ENCODE measurements at places on chromosomes 6 and 20.

- DNase-seq: no peak
These were observed 143.4 kb upstream of the MYLIP start for GRCh38 chr6:15985379-15985959.

DNA sequence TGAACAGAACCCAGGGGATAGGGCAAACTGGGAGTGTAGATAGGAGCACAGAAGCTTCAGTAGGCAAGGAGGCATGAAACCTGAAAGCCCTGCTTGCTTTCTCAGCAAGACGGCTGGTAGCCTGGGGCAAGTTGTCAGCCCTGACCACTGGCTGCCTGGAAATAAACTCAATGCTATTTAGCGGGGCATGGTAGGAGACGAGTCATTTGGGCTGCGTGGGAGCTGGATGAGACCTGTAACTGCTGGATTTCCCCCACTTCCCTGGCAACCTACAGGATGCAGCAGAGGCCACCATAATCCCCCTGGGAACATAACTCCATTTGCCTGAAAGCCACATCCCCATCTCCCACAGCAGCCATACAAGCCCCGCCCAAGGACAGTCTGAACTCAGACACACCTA, 332.6 kb upstream of the TBX18 start:
- no peak for DNase-seq

DNA sequence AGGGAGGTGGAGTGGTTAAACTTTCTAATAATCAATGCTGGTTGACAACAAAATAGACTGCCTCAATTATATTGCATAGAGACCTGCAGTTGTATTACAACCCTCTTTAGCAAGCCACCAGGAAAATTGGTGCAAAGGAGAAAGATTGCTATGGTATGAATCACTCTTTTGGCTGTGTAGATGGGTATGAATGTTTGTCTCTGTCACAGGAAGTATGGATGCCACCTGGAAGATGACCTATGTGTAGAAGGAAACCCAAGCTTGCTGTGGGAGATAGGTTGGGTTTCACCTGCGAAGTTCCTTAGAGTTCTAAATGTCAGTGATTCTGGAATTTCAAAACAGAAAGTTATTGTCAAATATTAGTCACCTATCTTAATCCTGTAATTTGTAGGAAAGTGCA, 134.6 kb downstream of the SOBP start:
- no peak for DNase-seq

DNA sequence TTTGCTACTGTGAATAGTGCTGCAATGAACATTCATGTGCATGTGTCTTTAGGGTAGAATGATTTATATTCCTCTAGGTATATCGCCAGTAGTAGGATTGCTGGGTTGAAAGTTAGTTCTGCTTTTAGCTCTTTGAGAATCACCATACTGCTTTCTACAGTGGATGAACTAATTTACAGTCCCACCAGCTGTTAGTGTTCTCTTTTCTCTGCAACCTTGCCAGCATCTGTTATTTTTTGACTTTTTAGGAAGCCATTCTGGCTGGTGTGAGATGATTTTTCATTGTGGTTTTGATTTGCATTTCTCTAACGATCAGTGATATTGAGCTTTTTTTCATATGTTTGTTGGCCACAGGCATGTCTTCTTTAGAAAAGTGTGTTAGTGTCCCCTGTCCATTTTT, 40.0 kb downstream of the PLG start:
- DNase-seq: no peak

- DNase-seq: no peak
These were observed 184.9 kb upstream of the SNX9 start for GRCh38 chr6:157637941-157638662.

GRCh38 chr20:44389871-44390270, 34.4 kb downstream of the HNF4A start:
- no peak for DNase-seq

DNA sequence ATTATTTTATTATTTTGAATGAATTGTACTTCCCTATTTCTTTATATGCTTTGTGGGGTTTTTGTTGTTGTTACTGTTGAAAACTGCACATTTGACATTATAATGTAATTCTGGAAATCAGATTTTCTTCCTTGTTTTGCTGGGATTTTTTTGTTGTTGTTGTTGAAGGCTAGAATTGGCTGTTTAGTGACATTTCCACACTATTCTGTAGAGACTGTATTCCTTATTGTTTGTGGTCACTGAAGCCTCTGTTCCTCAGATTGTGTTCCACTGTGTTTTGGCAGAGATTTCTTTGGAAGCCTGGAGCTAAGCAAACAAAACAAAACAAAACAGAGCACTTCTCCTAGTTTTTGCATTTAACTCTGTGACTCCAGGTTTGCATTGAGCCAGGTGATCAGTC, 52.9 kb downstream of the CDYL start:
- no peak for DNase-seq

- DNase-seq: no peak
These were observed 100.4 kb upstream of the TCF21 start for GRCh38 chr6:133788556-133788955.

- DNase-seq: peak; percentile 60
These were observed 1.1 kb upstream of the NECAB3 start for GRCh38 chr20:33675136-33675959.

- no peak for DNase-seq
These were observed 345.3 kb upstream of the SLC35B3 start for GRCh38 chr6:8780653-8781052.

DNA sequence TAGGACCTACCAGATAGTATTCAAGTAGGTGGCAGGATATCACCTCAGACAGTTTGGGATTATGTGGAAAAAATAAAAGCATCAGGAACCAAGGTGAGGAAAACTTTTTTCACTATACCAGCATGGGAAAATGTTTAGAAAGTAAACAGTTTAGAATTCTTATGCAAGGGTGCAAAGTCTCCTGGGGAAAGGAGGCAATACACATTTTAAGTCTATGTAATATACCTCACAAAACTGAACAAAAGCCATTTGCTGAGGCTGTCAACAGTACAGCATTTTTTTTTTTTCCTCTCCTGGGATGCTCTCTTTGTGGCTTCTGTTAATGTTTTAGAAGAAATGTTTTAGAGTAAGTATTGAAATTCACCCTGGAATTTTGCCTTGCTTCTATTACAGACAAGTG, 73.5 kb downstream of the PHF3 start:
- no peak for DNase-seq

DNA sequence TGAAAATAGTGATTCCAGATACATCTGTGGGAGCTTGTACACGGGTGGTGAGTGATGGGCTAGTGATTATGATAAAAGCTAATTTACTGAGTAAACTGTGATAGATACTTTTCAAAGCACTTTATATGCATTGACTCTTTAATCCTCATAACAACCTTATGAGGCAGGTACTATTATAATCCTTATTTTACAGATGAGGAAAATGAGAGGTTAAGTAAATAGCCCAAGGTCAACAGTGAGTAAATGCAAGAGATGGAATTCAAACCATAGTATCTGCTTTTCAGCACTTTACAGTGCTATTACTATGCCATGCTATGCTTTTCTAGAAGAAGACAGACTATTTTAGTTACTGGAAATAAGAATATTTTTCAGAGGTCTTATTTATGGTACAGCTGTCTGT, 320.9 kb upstream of the CITED2 start:
- DNase-seq: no peak

- no peak for DNase-seq
These were observed 85.6 kb downstream of the ANKRD6 start for GRCh38 chr6:89518352-89519055.

GRCh38 chr20:4702562-4703280, 19.0 kb upstream of the PRND start:
- DNase-seq: no peak

DNA sequence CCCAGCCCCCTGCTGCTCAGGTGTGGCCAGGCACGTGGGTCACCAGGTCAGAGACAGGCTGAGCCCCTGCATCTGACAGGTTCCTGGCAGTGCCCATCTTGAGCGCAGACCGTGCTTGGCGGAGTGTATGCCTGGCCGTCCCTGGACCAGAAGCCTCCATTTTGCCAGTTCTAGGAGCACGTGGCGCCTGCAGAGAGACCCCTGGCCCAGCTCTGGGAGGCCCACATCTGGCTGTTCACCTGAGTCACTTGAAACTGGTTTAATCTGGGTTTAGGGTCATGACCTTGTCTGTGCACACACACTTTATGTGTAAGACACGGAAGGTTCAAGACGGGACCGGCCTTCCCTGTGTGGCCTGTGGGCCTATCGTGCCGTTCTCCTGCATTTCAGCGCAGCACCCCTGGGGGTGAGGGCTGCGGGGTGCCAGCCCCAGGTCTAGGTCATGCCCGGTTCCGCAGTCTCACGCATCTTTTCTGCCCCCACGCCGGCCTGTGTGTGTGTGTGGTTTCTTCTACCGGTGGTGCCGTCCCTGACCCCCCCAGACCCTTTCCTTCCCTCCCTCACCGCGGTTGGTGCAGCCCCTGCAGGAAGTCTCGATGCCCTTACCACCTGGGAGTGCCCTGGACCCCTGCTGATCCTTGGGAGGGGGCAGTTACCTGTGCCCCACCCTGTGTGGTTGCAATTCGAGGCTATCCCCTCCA, 14.0 kb downstream of the SS18L1 start:
- DNase-seq: no peak

- DNase-seq: no peak
These were observed 1.9 kb downstream of the BCL2L1 start for GRCh38 chr20:31720486-31721407.

GRCh38 chr20:61728786-61729770, 336.6 kb downstream of the TAF4 start:
- no peak for DNase-seq

DNA sequence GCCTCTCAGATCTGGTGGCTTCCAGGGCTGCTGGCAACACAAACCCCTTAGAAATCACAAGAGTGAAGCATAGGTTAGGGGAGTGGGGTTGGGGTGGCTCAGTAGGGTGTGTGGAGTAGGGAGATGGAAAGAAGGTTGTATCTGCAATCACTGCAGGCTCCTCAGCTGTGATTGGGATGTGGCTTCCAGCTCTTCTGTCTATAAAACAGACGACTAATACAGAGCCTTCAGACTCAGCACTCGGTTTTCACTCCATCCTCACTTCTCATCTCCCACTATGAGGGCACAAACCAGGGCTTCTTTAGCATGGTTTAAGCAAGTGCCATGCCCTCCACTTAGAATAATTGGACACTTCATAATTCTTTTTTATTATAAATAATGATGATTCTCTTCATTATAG, 46.4 kb upstream of the CAP2 start:
- DNase-seq: no peak

DNA sequence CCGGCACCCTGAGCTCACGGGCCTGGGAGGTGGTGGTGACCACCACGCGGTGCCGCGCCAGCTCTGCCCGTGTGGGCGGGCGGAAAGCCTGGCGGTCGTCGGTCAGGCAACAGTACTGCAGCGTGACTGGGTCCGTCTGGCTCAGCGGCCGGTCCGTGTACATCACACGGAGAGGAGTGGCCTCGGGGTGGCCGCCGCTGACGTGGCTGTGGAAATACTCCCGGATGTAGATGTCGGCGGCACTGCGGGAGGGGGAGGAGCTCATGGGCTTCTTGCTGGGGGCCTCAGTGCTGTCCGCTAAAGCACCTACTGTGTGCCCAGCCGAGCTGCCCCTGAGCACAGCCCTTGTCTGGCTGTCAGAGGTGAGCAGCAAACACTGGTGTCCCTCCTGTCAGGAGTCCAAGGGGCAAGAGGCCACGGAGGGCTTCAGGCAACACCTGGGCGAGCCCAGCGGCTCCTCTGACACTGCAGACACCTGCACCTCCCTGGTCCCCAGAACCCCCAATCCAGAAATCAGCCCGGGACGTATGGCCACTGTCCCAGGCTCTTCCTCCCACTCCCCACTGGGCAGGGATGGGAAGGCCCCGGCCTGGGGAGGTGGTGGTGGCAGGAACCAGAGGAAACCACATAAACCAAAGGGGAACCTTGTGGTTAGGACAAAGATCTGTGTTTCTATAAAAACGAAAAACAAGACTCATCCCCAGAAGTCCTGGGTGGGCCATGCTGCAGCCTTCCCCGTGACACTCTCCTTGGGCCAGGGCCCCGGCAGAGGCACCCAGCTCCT, 6.5 kb downstream of the HELZ2 start:
- DNase-seq: no peak

DNA sequence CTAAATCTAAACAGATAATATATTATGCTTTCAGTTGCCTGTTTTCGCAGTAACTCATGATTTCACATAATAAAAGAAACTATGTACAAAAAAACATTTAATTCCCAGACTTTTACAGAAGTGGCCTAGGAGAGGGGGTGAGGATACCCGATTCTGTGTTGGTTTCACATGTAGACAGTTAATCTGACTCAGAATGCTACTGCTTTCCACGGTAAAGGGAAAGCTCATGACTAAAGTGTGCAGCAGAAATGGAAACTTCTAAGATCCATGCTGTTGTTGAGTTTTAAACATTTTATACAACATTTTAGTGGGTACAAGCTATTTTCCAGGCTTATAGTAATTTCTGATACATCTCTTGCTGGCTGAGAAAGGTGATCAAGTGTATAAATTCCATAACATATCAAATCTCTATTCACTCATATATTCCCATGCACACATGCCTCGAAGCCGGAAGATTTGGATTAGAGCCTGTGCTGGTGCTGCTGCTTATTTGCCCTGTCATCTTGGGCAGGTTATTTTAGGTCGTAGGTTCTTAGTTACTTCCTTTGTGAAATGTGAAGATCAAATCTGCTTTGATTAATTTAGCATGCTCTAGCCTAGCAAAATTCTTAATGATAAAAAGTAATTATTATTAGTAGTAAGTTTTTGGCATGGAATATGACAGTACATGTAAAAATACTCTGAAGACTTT, 896.7 kb upstream of the MAP3K7 start:
- DNase-seq: no peak

DNA sequence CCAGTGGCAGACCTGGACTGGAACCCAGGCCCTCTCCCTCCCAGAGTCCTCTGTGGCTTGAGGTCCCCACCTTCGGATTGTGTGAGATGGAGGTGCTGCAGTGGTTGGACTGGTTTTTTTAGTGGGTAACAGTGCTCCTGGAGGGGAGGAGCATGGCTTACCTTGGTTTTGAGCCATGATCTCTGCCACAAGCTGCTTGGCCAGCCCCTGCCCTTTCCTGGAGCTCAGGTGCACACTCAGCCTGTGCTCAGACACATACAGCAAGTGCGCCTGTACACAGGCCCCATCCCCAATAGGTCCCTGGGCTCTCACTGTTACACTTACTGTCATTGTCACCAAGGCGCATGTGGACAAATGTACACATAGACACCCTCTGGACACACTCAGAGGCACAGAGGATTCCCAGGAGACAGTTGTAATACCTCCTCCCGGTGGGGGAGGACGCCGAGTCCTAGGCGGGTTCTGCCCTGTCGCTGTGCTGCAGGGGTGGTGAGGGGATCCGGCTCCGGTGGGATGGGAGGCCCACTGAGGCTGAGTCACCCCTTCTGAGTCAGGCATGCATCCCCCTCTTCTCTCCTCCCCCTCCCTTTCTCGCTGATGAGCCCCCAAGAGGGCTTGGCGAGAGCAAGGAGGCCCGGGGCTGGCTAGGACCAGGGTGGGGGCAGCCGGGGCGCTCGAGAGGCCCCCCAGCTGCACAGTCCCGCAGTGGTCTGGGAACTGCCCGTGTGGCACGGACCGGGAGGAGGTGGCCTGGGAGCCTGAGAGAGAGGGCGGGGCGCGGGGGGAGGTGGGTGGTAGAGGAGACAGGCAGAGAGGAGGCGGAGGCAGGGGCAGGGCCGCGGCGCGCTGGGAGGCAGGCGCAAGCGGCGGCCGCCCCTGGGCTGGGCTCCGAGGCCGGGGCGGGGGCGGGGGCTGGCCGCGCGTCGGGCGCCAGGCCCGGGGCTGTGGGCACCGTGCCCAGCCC, 522 bp upstream of the EPB41L1 start:
- peak; percentile 88 for DNase-seq

- no peak for DNase-seq
These were observed 26.7 kb downstream of the KAT14 start for GRCh38 chr20:18164356-18164755.

GRCh38 chr6:135062735-135063134, 8.1 kb upstream of the HBS1L start:
- DNase-seq: no peak

GRCh38 chr6:89564752-89565427, 73.7 kb downstream of the LYRM2 start:
- DNase-seq: peak; percentile 24

Data from uterus (tissue), 4 donors.